ENCODE measurements at places on chromosomes 12 and 14.

DNA sequence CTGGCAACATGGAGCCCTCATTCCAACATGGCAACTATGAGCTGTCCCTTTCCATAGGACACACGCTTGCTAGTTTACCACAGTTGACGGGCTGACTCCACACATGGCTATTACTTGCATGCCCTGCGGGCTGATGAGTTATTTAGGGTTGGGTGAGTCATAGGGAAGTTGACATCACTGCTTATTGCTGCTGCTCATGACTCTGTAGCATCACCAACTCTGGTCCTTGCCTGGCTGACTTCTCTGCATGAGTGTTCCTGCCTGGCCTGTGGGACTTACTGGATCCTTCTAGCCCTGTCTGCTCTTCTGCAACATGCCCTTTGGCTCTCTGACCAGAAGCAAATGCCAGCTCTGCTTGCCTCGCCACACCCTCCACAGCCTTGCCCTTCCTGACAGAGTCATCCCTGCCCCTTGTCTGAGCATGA lies 199.5 kb downstream of the ANO6 start:
- no peak for DNase-seq

DNA sequence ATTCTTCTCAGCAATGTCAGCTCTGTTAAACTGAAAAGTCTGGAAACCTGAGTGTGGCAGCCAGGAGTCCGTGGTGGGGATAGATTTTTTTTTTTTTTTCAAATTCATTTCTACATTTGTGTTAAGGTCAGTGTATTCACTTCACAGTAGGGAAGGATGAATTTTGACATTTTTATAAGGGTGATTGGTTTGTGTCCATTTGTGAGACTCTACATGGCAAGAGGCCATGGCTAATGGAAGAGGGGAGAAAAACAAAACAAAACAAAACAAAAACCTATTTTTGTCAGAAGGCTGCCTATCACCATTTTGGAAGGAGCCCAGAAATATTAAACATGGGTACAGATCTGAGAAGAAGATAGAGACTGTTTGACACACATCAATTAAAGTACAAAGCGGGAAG lies 176.1 kb downstream of the RMST start:
- DNase-seq = no peak

GRCh38 chr12:70317781-70318180 lies 48.3 kb upstream of the KCNMB4 start:
- DNase-seq = no peak

- no peak for DNase-seq
Observed at GRCh38 chr14:88143810-88144209, 138.9 kb downstream of the GPR65 start.

GRCh38 chr12:106767954-106768822 lies 6.3 kb upstream of the RIC8B start:
- DNase-seq = no peak
